Uterus (tissue), 4 donors: ENCODE measurements at places on chromosomes 5 and 9. TPM values are rescaled to one million over a fixed set of nuclear protein-coding genes. Genes with fewer than 3 reads are reported as not detected.

MCC gene
- 90.7 TPM for total RNA-seq

NUTM2G gene
- total RNA-seq, result not detected

NIM1K gene
- total RNA-seq, result 0.79 TPM

ACOT12 gene
- total RNA-seq, result not detected

FBP2 gene
- total RNA-seq, result not detected

PLCXD3 gene
- total RNA-seq, result 13.2 TPM

FAM221B gene
- total RNA-seq, result not detected

CDO1 gene
- total RNA-seq, result 1.2 TPM

SLC6A18 gene
- not detected for total RNA-seq

SNCAIP gene
- total RNA-seq, result 26.0 TPM

LHX3 gene
- not detected for total RNA-seq

NMUR2 gene
- total RNA-seq, result not detected

GMCL2 gene
- not detected for total RNA-seq

CARD19 gene
- 48.2 TPM for total RNA-seq

GABRP gene
- 0.88 TPM for total RNA-seq

GRCh38 chr5:82397741-82398320 lies 119.7 kb upstream of the RPS23 start:
- no peak overlapping the region for H3K4me3 ChIP-seq
- no peaks in the 10 kb centered on the region for H3K36me3 ChIP-seq
- DNase-seq, result no peak
- no peaks in the 10 kb centered on the region for H3K4me1 ChIP-seq
- H3K27me3 ChIP-seq, result no peaks in the 10 kb centered on the region

DNA sequence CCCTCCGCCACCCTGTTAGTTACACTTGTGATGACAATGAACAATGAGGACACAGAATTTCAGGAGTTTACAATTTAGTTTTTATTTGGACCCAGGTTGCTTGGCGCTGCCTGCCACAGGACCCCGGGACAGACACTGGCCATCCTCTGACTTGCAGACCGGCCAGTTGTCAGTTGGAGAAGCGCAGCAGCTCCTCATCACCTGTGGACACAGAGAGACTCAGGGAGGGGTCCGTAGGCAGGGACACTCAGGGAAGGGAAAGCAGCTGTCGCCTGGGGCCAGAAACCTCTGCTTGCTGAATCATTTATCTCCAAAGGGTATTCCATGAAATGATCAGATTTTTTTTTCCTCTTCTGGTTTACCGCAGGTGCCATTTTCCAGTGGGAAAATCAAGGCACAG lies 18.0 kb downstream of the AMBP start:
- no peaks in the 10 kb centered on the region for H3K4me1 ChIP-seq
- no peak overlapping the region for H3K4me3 ChIP-seq
- DNase-seq, result no peak
- H3K27ac ChIP-seq, result no peak overlapping the region

GRCh38 chr5:42948961-42949347 lies 91.2 kb downstream of the ANXA2R start:
- H3K27me3 ChIP-seq, result peaks cover 13% of the 10 kb centered on the region
- no peaks in the 10 kb centered on the region for H3K4me1 ChIP-seq
- peak overlapping the region; percentile 42 for H3K27ac ChIP-seq
- DNase-seq, result no peak
- H3K36me3 ChIP-seq, result no peaks in the 10 kb centered on the region

- DNase-seq, result no peak
- no peaks in the 10 kb centered on the region for H3K4me1 ChIP-seq
- H3K27me3 ChIP-seq, result no peaks in the 10 kb centered on the region
- no peaks in the 10 kb centered on the region for H3K36me3 ChIP-seq
- H3K4me3 ChIP-seq, result no peak overlapping the region
These were observed 259.4 kb downstream of the TLR4 start for GRCh38 chr9:117963493-117964090.

- H3K27ac ChIP-seq, result no peak overlapping the region
- no peaks in the 10 kb centered on the region for H3K27me3 ChIP-seq
- no peaks in the 10 kb centered on the region for H3K36me3 ChIP-seq
These were observed 125.8 kb upstream of the LPCAT1 start for GRCh38 chr5:1649554-1649953.

- no peak for DNase-seq
- H3K27ac ChIP-seq, result no peak overlapping the region
- H3K36me3 ChIP-seq, result no peaks in the 10 kb centered on the region
- H3K27me3 ChIP-seq, result no peaks in the 10 kb centered on the region
- H3K4me1 ChIP-seq, result no peaks in the 10 kb centered on the region
- H3K4me3 ChIP-seq, result no peak overlapping the region
These were observed 229.5 kb upstream of the NMUR2 start for GRCh38 chr5:152634586-152634985.

- H3K4me3 ChIP-seq, result peak overlapping the region; percentile 72
- no peaks in the 10 kb centered on the region for H3K36me3 ChIP-seq
- DNase-seq, result peak; percentile 23
- peak overlapping the region; percentile 97 for H3K27ac ChIP-seq
These were observed 464 bp downstream of the CEMIP2 start for GRCh38 chr9:71767776-71768321.

- no peaks in the 10 kb centered on the region for H3K4me1 ChIP-seq
- no peak overlapping the region for H3K4me3 ChIP-seq
- no peaks in the 10 kb centered on the region for H3K36me3 ChIP-seq
- no peak overlapping the region for H3K27ac ChIP-seq
- H3K27me3 ChIP-seq, result no peaks in the 10 kb centered on the region
- no peak for DNase-seq
These were observed 12.9 kb downstream of the RGMB start for GRCh38 chr5:98786191-98786853.

GRCh38 chr9:112719241-112719691 lies 1.3 kb upstream of the INIP start:
- H3K27me3 ChIP-seq, result no peaks in the 10 kb centered on the region
- DNase-seq, result no peak
- no peak overlapping the region for H3K4me3 ChIP-seq
- H3K27ac ChIP-seq, result peak overlapping the region; percentile 91
- H3K4me1 ChIP-seq, result no peaks in the 10 kb centered on the region
- no peaks in the 10 kb centered on the region for H3K36me3 ChIP-seq

GRCh38 chr5:62371409-62371808 lies 32.3 kb downstream of the DIMT1 start:
- no peaks in the 10 kb centered on the region for H3K36me3 ChIP-seq
- no peak overlapping the region for H3K4me3 ChIP-seq
- H3K27me3 ChIP-seq, result no peaks in the 10 kb centered on the region
- no peak overlapping the region for H3K27ac ChIP-seq
- no peak for DNase-seq

GRCh38 chr9:84750152-84750865 lies 80.8 kb downstream of the NTRK2 start:
- no peaks in the 10 kb centered on the region for H3K4me1 ChIP-seq
- no peaks in the 10 kb centered on the region for H3K27me3 ChIP-seq
- H3K36me3 ChIP-seq, result no peaks in the 10 kb centered on the region
- no peak overlapping the region for H3K4me3 ChIP-seq
- DNase-seq, result no peak

GRCh38 chr5:61790678-61791077 lies 458.6 kb downstream of the ZSWIM6 start:
- H3K27me3 ChIP-seq, result no peaks in the 10 kb centered on the region
- H3K4me1 ChIP-seq, result no peaks in the 10 kb centered on the region
- no peak overlapping the region for H3K4me3 ChIP-seq
- no peaks in the 10 kb centered on the region for H3K36me3 ChIP-seq

- no peaks in the 10 kb centered on the region for H3K36me3 ChIP-seq
- no peak overlapping the region for H3K4me3 ChIP-seq
- no peaks in the 10 kb centered on the region for H3K4me1 ChIP-seq
- no peak overlapping the region for H3K27ac ChIP-seq
- H3K27me3 ChIP-seq, result no peaks in the 10 kb centered on the region
- no peak for DNase-seq
These were observed 65.6 kb downstream of the CDK5RAP2 start for GRCh38 chr9:120514405-120514804.

GRCh38 chr9:131721076-131721475 lies 18.8 kb downstream of the RAPGEF1 start:
- H3K4me3 ChIP-seq, result no peak overlapping the region
- no peaks in the 10 kb centered on the region for H3K27me3 ChIP-seq
- H3K27ac ChIP-seq, result no peak overlapping the region
- H3K36me3 ChIP-seq, result no peaks in the 10 kb centered on the region

- peak; percentile 42 for DNase-seq
- no peaks in the 10 kb centered on the region for H3K4me1 ChIP-seq
- no peaks in the 10 kb centered on the region for H3K27me3 ChIP-seq
- H3K36me3 ChIP-seq, result no peaks in the 10 kb centered on the region
- no peak overlapping the region for H3K27ac ChIP-seq
These were observed 96.6 kb downstream of the PCSK1 start for GRCh38 chr5:96336351-96336985.

DNA sequence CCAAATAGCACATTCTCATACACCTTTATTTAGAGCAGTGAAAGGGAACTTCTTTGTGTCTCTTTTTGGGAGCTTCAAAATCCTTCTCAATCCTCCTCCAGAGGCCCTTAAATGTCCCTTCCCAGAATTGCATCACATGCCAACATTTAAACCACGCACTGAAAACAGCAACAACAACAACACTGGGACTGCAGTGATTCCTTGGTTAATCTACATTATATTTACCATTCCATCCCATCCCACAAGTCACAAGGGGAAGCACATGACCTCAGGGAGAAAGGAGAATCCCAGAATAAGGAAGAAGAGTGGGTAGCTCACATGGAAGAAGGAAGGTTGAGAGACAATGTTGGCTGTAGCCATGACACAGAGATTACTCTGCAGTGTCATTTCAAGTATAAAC lies 41.1 kb downstream of the ELOVL7 start:
- H3K4me1 ChIP-seq, result no peaks in the 10 kb centered on the region
- no peaks in the 10 kb centered on the region for H3K27me3 ChIP-seq
- no peak overlapping the region for H3K4me3 ChIP-seq
- no peak overlapping the region for H3K27ac ChIP-seq

- H3K27me3 ChIP-seq, result no peaks in the 10 kb centered on the region
- DNase-seq, result no peak
- H3K27ac ChIP-seq, result no peak overlapping the region
- no peaks in the 10 kb centered on the region for H3K4me1 ChIP-seq
- H3K4me3 ChIP-seq, result no peak overlapping the region
These were observed 10.6 kb downstream of the NIPAL4 start for GRCh38 chr5:157470631-157471030.

DNA sequence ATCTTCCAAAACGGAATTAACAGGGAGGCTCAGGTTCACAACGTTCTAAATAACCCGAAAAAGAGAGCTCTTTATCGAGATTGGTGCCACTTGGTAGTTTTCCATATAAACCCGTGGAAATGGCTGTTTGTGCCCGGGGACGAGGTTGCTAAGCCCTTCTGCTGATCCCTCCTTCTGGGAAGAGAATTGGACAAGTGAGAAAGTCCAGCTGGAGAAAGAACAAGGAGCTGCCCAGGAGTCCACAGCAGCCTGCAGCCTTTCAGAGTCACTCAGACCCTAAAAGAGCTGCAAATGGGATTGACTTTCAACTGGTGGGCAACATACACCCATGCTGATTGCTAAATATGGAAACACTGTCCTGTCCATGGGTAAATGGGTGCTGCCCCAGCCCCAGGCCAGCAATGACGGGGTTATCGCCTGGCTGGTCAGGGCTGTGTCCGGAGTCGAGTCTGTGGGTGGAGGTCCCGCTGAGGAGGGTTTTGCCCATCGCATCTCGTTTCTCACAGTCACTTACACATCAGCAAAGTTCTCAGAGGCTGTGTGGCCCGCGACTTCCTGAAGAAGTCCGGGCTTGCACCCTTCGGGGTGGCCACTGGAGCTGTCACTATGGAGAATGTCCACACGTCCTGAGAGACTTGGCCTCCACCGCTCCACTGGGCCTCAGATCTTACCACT lies 40.7 kb upstream of the HSD17B3 start:
- H3K27me3 ChIP-seq, result no peaks in the 10 kb centered on the region
- H3K4me1 ChIP-seq, result peaks cover 7% of the 10 kb centered on the region
- H3K27ac ChIP-seq, result peak overlapping the region; percentile 40

DNA sequence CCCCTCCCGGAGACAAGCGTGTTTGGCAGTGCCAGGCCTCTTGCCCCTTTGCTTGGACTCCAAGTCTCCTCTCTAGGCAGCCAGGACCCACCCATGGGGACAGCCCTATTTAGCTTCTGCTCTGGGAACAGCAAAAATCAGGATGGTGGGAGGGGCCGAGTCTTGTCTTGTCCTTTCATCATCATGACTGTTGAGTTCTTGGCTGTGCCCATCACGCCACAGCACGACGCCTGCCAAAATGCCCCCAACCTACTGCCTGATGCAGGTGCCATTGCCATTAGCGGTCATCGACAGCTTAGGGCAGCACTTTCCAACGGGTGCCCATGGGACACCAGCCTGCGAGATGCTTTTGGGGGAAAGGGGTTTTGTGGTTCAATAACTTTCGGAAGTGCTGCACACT lies 18.9 kb downstream of the PLPP7 start:
- H3K4me3 ChIP-seq, result no peak overlapping the region
- DNase-seq, result no peak
- H3K4me1 ChIP-seq, result no peaks in the 10 kb centered on the region

DNA sequence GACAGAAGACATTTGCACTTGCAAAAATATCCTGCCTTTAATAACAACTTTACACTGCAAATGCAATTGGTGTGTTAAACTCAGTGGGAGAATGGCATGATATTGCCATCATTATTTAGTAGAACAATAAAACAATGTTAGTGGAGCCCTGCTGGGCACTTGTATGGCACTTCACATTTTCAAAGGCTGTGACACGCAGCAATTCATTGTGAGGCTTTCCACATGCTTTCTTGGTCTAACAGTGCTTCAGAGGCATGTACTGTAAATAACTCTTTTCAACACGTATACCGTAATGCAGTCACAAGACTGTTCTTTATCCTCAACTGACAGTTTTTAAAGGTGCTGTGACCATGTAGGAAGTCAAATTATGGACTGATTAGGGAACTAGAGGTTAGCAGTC lies 155.5 kb upstream of the EPB41L4A start:
- H3K4me1 ChIP-seq, result no peaks in the 10 kb centered on the region
- no peaks in the 10 kb centered on the region for H3K27me3 ChIP-seq
- DNase-seq, result no peak
- H3K4me3 ChIP-seq, result no peak overlapping the region
- H3K27ac ChIP-seq, result no peak overlapping the region
- no peaks in the 10 kb centered on the region for H3K36me3 ChIP-seq

GRCh38 chr9:72858089-72858912 lies 94.6 kb downstream of the ALDH1A1 start:
- DNase-seq, result no peak
- H3K36me3 ChIP-seq, result no peaks in the 10 kb centered on the region
- no peak overlapping the region for H3K4me3 ChIP-seq

- no peak for DNase-seq
- H3K36me3 ChIP-seq, result no peaks in the 10 kb centered on the region
- no peaks in the 10 kb centered on the region for H3K27me3 ChIP-seq
- H3K4me3 ChIP-seq, result no peak overlapping the region
- no peak overlapping the region for H3K27ac ChIP-seq
These were observed 105.0 kb downstream of the FBXL7 start for GRCh38 chr5:15604986-15605385.

DNA sequence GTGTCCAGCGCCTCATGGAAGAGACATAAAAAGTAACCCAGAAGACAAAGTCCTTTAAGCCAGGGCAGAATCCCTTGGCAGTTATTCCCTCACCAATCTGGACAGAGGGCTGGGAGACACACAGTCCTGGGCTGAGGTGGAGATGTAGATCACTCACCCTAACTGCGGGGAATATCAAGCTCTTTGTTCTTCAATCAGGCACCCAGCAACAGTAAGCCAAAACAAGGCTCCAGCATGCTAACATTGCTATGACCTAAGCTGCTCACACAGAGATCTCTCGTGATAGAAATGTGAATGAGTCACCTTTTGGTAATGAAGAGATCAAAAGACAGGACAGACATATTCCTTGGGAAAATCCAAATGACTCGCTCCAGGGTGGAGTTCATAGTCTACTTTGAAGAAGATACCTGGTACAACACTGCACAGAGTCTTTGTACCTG lies 101.3 kb downstream of the FBN2 start:
- H3K27me3 ChIP-seq, result no peaks in the 10 kb centered on the region
- no peak overlapping the region for H3K4me3 ChIP-seq
- H3K4me1 ChIP-seq, result no peaks in the 10 kb centered on the region
- H3K36me3 ChIP-seq, result no peaks in the 10 kb centered on the region
- no peak overlapping the region for H3K27ac ChIP-seq
